ENCODE measurements at places on chromosomes 3 and 15. TPM values are rescaled to one million over a fixed set of nuclear protein-coding genes. Genes with fewer than 3 reads are reported as not detected.

- H3K36me3 ChIP-seq, result peaks cover 52% of the 10 kb centered on the region
- no peaks in the 10 kb centered on the region for H3K27me3 ChIP-seq
- H3K27ac ChIP-seq, result peak overlapping the region; percentile 100
- H3K4me3 ChIP-seq, result peak overlapping the region; percentile 42
Observed at GRCh38 chr3:50588759-50589433, 19.6 kb downstream of the HEMK1 start.

DNA sequence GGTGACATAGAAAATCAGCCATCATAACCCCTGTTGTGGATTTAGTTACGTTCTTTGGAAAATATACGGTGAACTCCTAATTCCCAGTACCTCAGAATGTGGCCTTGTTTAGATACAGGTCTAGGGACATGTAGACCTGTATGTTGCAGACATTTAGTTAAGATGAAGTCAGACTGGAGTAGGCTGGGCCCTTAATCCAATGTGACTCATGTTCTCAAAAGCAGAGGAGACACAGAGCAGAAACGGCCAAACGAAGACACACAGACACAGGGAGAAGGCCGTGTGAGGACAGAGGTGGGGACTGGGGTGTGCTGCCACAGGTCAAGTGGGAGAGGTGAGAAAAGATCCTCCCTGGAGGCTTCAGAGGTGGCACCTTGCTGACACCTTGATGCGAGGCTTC lies 119.0 kb upstream of the PROK2 start:
- H3K4me3 ChIP-seq, result no peak overlapping the region
- H3K27ac ChIP-seq, result no peak overlapping the region
- H3K4me1 ChIP-seq, result peaks cover 6% of the 10 kb centered on the region
- H3K27me3 ChIP-seq, result peaks cover 5% of the 10 kb centered on the region

GRCh38 chr15:67834581-67835296 lies 5.1 kb downstream of the RNU6-1 start:
- peaks cover 35% of the 10 kb centered on the region for H3K4me1 ChIP-seq
- peak overlapping the region; percentile 55 for H3K4me3 ChIP-seq
- peaks cover under 1% of the 10 kb centered on the region for H3K36me3 ChIP-seq
- H3K27ac ChIP-seq, result no peak overlapping the region
- H3K27me3 ChIP-seq, result peaks cover 50% of the 10 kb centered on the region
- DNase-seq, result peak; percentile 32

- no peak for DNase-seq
- H3K36me3 ChIP-seq, result no peaks in the 10 kb centered on the region
- H3K4me1 ChIP-seq, result no peaks in the 10 kb centered on the region
- no peak overlapping the region for H3K4me3 ChIP-seq
Observed at GRCh38 chr3:173916799-173917198, 519.3 kb downstream of the NLGN1 start.

DNA sequence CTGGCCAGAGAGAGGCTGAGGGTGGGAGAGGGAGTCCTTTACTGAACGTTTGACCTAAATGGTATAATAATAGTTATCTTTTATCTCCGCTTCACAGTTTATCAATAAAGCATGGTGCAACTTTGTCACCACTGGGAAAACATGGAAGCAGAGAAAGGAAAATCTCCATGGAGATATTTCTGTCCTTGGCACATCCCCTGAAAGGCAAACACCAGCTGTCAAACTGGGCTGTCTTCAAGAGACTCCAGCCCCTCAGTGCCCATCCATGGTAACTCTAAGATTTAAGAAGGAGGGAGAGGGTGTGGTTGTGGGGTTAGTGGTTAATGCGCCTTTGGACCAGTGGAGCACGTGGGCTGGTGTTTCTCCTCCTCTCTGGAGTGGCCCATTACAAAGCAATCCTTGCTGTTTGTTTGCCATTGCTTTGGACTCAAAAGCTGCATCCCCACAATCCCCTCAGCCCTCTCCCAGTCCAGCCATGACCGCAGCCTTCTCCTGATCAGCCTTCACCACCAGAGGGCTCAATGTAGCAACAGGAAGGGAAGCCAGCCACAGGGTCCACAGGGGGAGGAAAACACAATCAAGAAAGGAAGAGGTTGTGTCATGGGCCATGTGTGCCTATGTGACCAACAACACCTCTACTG lies 38.2 kb upstream of the FAM174B start:
- no peak overlapping the region for H3K4me3 ChIP-seq
- DNase-seq, result no peak
- peaks cover 3% of the 10 kb centered on the region for H3K36me3 ChIP-seq
- no peaks in the 10 kb centered on the region for H3K27me3 ChIP-seq
- H3K27ac ChIP-seq, result no peak overlapping the region

GRCh38 chr15:25899870-25900269 lies 36.7 kb upstream of the ATP10A start:
- H3K27me3 ChIP-seq, result no peaks in the 10 kb centered on the region
- H3K4me3 ChIP-seq, result no peak overlapping the region
- H3K27ac ChIP-seq, result no peak overlapping the region

GRCh38 chr15:51049081-51049480 lies 45.6 kb downstream of the TNFAIP8L3 start:
- no peak overlapping the region for H3K4me3 ChIP-seq
- H3K36me3 ChIP-seq, result no peaks in the 10 kb centered on the region
- no peaks in the 10 kb centered on the region for H3K4me1 ChIP-seq
- H3K27me3 ChIP-seq, result peaks cover 6% of the 10 kb centered on the region
- DNase-seq, result no peak

DNA sequence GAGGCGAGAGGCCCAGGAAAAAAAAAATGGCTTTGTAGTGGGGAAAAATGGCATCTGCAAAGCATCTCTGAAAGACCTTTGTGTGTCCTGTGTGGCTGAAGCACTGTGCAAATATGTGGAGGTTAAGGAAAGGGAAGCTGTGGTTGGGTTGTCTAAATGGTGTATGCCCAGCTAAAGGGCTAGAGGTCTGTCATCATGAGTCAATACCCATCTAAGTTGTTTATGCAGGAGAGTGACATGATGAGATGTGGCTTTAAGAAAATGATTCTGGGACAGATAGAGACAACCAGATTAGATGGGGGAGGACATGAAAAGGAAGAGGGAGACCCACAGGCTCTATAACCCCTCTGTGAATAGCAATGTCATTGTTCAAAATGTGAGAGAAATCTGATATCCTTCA lies 280.7 kb downstream of the MFSD1 start:
- no peak overlapping the region for H3K4me3 ChIP-seq
- DNase-seq, result no peak

DNA sequence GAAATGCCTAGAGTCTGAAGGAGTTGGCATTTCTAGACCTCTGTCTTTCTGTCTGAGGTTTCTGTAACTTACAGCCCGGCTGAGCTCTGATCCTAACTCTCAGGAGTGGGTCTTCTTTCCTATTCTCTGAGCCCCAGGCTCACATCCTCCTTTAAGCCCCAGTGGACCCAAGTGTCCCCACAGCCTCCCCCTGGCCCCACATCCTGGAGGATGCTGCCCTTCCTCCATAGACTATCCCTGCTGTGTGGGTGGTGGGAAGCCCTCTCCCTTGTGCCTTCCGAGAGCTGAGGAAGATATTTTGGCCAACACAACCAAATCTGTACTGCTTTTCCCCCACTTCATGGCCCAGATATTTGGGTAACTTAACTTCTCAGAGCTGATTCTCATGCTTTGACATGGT lies 151.3 kb downstream of the LRTM1 start:
- H3K4me3 ChIP-seq, result no peak overlapping the region
- H3K4me1 ChIP-seq, result no peaks in the 10 kb centered on the region
- no peak overlapping the region for H3K27ac ChIP-seq
- DNase-seq, result no peak

DNA sequence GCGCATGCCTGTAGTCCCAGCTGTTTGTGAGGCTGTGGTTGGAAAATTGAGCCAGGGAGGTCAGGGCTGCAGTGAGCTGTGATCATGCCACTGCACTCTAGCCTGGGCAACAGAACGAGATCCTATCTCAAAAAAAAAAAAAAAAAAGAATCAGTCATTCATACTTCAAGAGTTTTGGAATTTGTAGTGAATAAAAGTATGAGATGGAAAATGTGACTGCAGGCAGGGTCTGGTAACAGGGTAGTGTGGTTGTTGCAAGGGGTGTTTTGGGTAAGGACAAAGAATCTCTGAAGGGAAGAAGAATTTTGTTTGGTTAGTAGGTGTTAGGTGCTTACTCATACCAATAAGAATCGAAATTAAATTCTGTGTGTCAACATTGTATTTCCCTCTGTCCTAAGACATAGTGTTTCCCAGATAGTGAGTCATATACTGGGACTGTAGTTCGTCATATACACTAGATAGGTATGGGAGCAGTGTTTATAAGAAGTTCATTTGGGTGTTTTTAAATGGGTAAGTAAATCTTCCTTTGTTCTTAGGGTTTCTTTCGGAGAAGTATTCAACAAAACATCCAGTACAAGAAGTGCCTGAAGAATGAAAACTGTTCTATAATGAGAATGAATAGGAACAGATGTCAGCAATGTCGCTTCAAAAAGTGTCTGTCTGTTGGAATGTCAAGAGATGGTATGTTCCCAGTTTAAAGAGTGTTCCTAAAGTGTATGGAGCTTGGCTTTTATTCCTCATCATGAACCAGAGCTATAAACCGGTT lies 14.2 kb downstream of the NR1D2 start:
- H3K27ac ChIP-seq, result peak overlapping the region; percentile 62
- H3K4me3 ChIP-seq, result no peak overlapping the region
- peaks cover 32% of the 10 kb centered on the region for H3K36me3 ChIP-seq
- H3K4me1 ChIP-seq, result peaks cover 34% of the 10 kb centered on the region

- H3K27me3 ChIP-seq, result no peaks in the 10 kb centered on the region
- peaks cover 43% of the 10 kb centered on the region for H3K4me1 ChIP-seq
- H3K36me3 ChIP-seq, result peaks cover 31% of the 10 kb centered on the region
- no peak overlapping the region for H3K4me3 ChIP-seq
Observed at GRCh38 chr3:47299381-47300318, 16.9 kb downstream of the KLHL18 start.

DNA sequence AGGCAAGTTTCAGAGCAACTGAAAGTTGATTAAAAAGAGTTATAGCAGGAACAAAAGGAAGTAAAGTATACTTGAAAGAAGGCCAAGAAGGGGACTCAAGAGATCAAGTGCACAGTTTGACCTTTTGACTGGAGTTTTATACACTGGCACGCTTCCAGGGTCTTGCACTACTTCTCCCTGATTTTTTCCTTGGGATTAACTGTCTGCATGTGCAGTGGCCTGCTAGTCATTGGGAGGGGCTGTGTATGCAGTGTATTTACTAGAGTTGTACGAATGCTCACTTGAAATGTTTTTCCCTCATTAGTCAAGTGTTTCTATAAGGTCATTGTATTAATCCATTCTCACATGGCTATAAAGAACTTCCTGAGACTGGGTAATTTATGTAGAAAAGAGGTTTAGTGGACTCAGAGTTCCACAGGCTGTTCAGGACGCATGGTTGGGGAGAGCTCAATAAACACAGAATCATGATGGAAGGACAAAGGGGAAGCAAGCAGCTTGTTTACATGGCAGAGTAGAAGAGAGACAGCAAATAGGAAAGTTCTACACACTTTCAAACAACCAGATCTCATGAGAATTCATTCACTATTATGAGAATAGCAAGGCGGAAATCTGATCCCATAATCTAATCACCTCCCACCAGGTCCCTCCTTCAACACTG lies 571.8 kb downstream of the ZPLD1 start:
- DNase-seq, result no peak
- no peaks in the 10 kb centered on the region for H3K36me3 ChIP-seq
- H3K4me1 ChIP-seq, result no peaks in the 10 kb centered on the region
- H3K4me3 ChIP-seq, result no peak overlapping the region
- no peak overlapping the region for H3K27ac ChIP-seq

Gene IL5RA
- total RNA-seq, result 0.28 TPM

Gene TEX55
- not detected for total RNA-seq

Gene CAMP
- total RNA-seq, result not detected

Data from activated CD4-positive, alpha-beta T cell treated with anti-CD3 and anti-CD28 coated beads for 36 hours (primary cell).